SK-MEL-5 (cell line): ENCODE measurements at places on chromosomes 1 and 21. TPM values are rescaled to one million over a fixed set of nuclear protein-coding genes. Genes with fewer than 3 reads are reported as not detected.

DNA sequence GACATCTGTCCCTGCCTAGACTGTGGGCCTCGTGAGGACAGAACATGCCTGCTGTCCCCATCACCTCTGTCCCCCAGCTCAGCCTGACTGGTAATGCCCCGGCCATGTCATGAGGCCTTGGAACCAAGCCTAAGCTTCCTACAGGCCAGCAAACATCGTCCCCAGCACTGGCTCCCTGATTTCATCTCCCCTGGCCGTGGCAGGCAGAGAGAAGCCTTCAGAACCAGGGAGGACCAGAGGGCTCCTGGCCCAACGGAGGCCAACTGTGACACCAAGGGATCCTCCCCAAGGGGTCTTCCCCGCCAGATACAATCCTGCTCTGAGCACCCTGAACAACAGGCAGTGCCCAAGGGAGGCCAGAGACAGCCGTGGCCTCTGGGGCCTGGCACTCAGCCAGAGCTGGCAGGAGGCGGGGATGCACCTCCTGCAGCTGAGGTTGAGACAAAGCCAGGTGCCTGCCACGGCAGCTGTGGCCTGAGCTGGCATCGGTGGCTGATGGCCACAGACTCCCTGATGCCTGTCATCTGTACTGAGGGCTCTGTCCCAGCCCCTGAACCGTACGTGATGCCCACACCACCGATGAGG lies 9.9 kb upstream of the NPHP4 start:
- DNase-seq: no peak

- no peak for DNase-seq
Measured at GRCh38 chr1:59089036-59089798, 207.7 kb upstream of the FGGY start.

GRCh38 chr1:196002906-196003305 lies 605.3 kb downstream of the KCNT2 start:
- no peak for DNase-seq

DNA sequence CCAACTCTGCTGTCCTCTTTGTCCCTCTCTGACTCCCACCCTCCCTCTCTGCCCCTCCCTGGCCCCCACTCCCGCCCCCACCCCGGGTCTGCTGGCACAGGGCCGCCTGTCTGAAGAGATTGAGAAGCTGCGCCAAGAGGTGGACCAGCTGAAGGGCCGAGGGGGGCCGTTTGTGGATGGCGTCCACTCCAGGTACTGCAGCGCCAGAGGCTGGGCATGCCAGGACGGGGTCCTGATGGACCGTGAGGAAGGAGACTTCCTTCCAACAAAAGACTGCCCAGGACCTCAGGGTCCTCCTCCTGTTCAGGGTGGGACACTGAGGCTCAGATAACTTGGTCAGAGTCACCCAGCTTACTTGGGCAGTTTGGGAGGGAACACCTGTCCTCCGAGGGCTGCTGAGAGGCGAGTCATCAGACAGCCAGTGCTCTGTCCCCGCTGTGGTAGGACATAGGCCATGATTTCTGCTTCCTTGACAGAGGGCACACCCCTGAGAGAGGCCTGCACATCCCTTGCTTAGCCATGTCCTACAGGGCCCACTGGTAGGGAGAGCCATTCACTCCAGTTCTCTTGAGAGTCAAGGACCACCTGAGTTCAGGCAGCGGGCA lies 23.4 kb downstream of the PPFIA4 start:
- no peak for DNase-seq

The OR2L13 gene
- not detected in 2 replicates for total RNA-seq

The SLC9A1 gene
- total RNA-seq: 1.7 and 2.4 TPM in 2 replicates

DNA sequence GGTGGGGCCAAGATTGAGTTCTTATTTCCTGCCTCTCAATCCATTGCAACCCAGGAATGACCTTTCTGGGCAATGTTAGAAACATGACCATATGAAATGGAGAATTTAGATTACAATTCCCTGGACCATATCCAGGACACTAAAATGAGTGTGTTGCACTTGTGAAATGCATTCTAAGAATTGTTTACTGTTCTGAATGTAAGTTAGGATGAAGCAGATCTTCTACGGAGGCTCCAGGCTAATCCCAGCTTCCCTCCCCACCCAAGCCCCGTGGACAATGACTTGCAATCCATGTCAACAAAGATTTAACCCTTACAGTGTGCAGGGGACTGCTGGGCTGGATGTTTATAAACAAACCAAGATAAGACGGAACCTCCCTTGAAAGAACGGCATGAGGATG lies 31.7 kb upstream of the HAO2 start:
- DNase-seq: no peak
